ENCODE measurements at places on chromosomes 7 and 10. TPM values are rescaled to one million over a fixed set of nuclear protein-coding genes. Genes with fewer than 3 reads are reported as not detected.

HOXA6 gene
- not detected for total RNA-seq

LBX1 gene
- total RNA-seq: not detected

EN2 gene
- not detected for total RNA-seq

PLEKHS1 gene
- 0.05 TPM for total RNA-seq

KCP gene
- not detected for total RNA-seq

RHOBTB1 gene
- total RNA-seq: not detected

TAS2R3 gene
- total RNA-seq: 0.99 TPM
